ENCODE measurements at places on chromosomes 5 and 9.
A peak's percentile ranks its signal among the peaks of the same experiment; 100 is the strongest.

DNA sequence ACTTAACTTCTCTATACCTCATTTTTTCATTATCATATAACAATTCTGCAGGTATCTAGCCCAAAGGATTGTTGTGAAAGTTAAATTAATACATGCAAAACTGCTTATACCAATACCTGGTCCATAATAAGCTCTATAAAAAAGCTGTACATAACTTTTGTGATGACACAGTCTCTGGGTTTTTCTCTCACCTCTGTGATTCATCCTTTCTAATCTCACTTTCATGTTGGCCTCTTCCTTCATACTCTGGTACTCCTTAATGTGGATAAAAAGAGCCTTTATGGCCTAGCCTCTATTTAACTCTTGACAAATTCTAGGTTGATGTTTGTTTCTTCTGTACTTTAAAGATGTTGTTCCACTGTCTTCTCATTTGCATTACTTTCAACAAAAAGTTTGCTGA lies 162.9 kb upstream of the ACOT12 start:
- no peak for DNase-seq

GRCh38 chr9:137077010-137077747 lies at the start of gene UAP1L1:
Gene UAP1L1, plus strand, starts transcription at chr9:137077517. Its CDS starts 16 bp downstream, at chr9:137077533.
- DNase-seq, result peak; percentile 72

DNA sequence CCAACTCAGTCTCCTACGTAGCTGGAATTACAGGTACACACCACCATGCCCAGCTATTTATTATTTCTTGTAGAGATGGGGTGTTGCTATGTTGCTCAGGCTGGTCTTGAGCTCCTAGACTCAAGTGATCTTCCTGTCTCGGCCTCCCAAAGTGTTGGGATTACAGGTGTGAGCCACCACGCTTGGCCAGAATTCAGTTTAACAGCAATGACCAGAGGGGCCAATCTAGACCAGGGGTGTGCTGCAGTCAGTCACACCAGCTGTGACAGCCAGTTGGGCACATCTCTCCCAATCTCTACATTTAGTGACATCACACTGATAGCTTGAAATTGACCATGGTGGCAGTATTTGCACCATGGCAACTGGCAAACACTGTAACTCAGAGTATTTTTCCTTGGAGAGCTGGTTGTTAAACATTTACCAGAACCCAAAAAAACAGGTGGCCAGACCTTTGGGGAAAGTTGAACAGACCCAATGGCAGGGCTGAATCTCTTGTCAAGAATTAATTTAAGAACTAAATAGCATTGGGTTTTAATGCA lies 67.7 kb upstream of the UBTD2 start:
- DNase-seq, result no peak

GRCh38 chr9:121812159-121812735 lies 160.8 kb downstream of the DAB2IP start:
- DNase-seq, result no peak

DNA sequence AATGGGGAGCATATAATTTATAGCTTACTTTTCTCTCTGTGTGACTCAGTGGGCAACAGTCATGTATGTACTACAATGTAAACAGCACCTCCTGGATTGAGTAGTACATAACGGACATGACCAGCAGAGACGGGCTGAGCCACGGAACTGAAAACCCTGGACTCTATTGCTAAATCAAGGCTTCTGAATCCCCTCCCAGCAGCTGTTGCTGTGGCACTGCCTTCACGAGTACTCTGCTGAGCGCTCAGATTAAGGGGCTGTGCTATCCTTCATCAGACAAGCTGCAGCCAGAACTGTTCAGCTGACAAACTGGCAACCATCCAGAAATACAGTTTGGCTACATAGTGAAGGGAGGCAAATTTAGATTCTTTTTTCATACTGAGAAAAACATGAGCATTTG lies 131.3 kb upstream of the CCDC180 start:
- no peak for DNase-seq

- DNase-seq, result peak; percentile 88
These were observed 199.4 kb downstream of the MEF2C start for GRCh38 chr5:88683506-88684135.
